Activated B cell treated with CpG ODN at 0.5 μM for 24 hours (primary cell): ENCODE measurements at places on chromosomes 11 and 22.

GRCh38 chr11:88623531-88623930 is 286.0 kb upstream of the CTSC start:
- no peak for DNase-seq

- no peak for DNase-seq
These were observed 105.5 kb upstream of the PARVA start for GRCh38 chr11:12271826-12272366.

GRCh38 chr22:50032941-50033601 is 20.5 kb upstream of the IL17REL start:
- no peak for DNase-seq

GRCh38 chr22:30286813-30287647 is 2.3 kb downstream of the CASTOR1 start:
- peak; percentile 81 for DNase-seq

GRCh38 chr11:91136631-91137030 is 913.8 kb upstream of the CHORDC1 start:
- no peak for DNase-seq

DNA sequence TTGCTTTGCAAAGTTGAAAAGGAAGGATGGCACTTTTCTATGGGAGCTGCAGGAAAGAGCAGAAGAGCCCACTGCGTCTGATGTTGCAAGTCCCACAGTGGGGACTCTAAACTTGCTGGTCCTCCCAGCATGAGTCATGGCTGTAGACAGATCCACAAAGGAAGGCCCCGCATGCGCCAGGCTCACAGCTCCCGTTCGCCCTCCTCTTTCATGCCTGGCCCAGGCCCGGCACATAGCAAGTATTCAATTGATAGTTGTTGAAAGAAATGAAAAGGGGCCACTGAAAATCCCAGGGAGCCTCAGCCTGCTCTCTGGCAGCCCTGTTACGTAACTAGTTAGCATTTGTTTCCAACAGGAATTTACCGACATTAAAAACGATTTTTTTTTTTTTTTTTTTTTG is 18.9 kb downstream of the AP1B1 start:
- no peak for DNase-seq

DNA sequence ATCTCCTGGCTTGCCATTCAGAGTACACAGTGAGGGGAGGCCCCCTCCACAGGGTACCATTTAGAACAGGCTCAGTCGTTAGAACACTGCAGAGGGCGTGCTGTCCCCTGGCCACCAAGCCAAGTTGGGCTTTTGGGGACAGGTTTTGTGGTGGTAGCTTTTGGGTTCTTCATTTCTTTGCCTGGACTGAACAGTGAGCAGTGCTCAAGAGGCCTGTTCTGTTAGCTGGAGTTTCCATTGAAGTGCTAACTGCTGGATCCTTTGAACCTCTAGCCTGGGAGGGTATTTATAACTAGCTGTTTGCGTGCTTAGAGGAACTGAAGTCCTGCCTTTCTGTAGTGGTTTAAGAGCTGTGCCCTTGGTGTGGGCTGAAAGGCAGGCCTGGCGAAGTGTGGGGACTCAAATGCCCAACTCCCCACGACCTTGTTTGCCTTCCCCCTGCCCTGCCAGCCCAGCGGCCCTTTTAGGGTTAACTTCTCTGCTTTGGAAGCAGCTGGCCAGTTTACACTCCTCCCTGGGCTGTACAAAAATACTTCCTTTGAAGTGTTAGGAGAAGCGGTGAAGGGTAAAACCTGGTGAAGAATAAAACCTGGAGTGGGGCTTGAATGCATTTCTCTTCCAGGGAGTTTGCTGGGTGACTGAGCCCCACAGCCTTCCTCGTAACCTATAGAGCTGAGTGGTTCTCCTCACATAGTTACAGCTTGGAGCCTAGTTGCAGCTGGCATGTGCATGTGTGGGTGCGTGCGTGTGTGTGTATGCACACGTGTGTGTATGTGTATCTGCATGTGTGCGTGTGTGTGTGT is 34.6 kb downstream of the ZNRF3 start:
- no peak for DNase-seq

- no peak for DNase-seq
These were observed 15.1 kb upstream of the CSRP3 start for GRCh38 chr11:19216709-19217374.

DNA sequence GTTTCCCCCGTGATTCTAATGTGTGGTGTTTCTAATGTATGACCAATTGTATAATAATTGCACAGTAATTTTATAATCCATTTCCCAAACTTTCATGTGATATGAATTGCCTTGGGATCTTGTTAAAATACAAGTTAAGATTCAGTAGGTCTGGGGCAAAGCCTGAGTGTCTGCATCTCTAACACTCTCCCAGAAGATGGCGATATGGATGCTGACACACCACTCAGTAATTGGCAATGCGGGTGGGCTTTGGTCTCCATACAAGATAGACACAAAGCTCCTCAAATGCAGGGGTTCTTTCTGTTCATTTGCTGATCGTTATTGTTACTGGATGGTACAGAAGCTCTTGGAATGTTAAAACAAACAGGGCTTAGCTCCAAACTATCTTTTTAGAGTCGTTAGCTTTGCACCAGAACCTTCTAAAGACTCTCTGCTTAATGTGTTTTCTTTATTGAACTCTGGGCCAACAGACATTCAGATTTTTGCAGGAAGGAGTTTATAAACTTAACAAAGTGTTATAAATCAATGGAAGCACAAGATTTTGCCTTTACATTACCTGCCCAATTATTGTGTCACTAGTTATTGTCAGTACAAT is 45.4 kb upstream of the ANO3 start:
- no peak for DNase-seq

DNA sequence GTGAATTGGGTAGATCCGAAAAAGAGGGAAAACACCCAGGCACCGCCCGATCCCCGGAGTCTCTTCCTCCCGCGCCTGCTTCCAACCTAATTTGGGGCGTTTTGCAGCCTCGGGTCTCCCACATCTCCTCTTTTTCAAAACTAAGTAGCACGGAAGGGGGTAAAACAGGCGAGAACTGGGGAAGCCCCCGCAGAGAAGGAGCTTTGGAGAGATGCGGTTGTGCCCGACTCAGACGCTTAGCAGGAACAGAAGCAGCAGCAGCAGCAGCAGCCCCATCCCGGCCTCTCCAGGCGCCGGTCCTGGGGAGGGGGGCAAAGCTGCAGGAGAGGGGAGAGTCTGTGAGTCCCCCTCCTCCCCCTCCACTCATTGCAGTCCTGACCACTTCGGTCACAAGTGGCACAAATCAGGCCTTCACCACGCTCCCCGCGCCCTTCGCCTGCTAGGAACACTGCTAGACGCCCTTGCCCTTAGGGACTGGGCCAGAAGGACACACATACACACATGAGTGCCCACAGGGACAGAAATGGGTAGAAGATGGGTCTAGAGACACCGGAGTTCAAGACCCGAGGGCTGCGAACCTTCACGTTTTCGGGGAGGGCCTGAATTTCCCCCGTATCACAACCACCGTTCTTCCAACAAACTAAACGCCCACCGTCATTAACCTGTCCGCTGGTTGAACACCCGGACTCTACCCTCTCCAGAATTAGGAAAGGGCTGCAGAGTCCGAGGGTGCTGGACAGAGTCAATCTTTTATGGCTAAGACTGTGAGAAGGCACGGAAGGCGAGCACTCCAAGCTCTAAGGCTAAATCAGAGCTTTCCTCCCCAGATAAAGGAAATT is 98.3 kb upstream of the HSD17B12 start:
- no peak for DNase-seq

DNA sequence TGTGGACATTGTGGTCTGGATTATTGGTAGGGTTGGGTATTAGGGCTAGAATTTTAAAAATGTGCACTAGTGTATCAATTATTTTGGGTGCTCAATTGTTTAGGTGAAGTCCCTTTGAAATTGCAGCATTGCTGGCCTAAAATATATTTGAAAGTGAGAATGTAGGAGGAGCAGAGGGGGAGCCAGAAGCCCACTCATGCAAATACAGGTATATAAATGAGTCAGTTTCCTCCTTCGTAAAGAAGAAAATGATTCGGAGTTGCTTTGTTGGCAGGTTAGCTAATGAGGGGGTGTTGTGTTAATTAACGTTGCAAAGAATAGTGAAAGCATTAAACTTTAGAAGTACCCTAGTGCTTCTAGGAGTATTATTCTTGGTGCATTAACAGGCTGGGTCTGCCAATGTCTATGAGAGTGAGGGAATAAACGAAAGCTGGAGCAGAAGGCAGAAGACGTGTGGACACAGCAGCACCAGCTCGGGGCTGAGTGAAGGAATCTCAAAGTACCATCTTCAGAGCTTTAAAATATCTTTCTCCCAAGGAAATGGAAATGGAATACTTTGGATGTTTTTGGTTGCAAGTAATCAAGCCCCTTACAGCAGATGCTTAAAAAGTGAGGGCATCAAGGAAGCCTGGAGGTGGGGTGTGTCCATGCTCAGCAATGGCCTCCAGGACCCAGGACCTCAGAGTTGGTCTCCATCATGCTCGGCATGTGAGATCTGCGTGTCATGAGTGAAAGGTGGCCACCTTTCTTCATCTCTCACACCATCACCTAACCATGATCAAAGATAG is 522.9 kb downstream of the NTM start:
- no peak for DNase-seq

DNA sequence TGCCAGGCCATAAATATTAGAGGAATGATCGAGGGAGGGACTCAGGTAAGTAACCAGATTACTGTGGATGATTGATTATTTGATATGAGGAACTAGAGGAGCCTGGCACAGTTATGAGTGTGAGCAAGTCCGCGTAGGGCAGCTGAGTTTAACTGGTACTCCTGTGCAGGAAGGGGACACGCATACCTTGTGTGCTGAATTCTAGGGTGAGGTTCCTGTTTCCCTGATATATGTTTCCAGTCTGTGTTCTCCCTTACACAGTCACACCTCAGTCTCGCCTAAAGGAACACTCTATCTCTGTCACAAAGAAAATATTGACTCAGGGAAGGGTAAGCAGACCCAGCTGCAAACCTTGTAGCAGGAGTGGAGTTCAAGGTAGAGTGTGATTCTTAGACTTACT is 17.4 kb downstream of the SGSM3 start:
- DNase-seq, result no peak

- no peak for DNase-seq
These were observed 8.1 kb upstream of the OR5AL1 start for GRCh38 chr11:56404393-56404792.

- DNase-seq, result no peak
These were observed 237.5 kb downstream of the MIAT start for GRCh38 chr22:26894766-26895485.

DNA sequence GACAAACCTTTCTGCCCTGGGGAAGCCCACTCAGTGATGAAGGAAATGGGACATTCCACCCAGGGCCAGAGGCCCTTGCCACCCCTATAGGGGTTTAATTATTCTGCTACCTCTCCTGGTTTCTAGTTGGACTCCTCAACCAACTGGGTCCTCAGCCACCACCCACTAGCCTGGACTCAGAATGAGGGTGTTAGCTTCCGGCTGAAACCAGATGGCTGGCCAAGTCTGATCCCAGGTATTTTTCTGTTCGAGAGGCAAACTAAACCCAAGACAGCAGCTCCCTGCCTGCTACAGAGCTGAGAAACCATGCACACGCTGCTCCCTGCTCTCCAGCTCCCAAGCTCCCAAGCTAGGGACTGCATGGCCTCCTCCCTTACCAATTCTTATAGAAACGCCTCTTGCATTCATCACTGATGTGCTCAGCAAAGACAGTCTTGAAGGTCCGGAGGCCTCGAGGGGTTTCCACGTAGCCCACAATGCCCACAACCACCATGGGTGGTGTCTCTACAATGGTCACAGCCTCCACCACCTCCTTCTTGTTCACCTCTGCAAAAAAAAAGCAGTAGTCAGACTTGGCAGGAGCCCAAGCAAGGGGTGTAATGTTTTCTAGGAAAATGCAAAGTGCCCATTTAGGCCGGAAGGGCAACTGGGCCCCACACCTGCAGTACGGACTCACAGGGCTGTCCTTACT is 2.2 kb downstream of the RPL3 start:
- no peak for DNase-seq

DNA sequence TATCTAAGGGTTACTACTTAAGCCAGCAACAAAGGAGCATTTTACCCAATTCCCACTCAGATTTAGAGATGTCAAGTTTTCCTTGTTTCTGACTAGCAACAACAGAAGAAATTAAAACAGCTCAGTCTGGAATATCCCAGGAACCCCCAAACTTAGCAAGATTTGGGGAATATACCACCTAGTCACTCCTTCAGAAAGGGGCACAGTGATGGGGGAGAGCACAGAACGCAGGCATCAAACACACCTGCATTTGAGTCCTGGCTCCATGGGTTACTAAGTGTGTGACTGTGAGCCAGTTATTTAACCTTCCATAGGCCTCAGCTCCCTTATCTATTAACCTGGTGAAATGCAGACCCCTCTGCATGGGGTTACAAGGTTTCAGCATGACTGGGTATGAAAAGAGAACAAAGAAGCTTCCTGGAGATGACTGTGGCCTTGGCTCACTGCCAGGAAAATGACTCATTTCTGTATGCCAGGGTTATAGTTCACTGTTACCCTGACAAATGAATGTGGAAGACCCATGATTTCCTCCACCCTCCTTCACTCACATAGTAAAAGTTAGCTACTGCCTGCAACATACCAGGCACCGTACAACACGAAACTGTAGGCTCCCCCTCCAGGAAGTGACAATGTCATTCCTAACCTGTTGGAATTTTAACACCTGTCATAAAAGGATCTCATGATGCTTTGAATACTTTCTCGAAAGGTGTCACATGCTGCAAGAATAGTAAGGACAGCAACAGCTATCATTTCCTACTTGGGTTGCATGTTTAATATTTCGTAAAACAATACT is 79.6 kb downstream of the ME3 start:
- peak; percentile 23 for DNase-seq

DNA sequence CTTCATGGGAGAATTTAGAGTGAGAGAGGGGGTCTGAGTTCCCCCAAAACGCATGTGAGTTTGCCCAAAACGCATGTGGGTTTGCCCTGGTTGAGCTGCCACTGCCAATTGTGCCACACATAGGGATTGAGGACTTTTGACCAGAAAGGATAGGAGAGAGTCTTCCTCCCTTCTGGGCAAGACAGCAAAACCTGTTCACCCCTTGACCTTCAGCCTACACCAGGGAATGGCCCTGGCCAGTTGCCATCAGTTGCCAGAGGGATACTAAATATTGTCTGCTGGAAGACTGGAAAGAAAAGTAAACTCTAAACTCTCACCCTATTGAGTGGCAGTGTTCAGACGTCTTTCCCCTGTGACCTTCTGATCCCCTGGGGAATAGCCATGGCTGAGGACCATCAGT is 363.8 kb downstream of the DLG2 start:
- no peak for DNase-seq

DNA sequence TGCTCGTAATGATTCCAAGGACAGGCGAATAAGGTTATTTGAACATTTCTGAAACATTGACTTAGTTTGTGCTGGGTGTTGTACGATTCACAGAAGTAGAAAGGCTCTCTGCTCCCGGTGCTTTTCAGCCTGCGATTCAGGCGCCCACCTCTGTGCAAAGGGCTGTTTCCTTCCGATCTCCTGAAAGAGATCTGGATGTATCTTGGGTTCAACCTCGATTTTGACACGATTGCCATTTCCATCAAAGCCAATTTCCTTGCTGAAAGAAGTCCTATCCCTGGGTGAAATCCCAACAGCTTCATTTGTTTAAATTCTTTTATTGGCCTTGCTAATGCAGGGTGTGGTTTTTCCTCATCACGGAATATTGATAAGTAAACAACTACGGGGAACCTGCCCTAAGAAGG is 1.1 kb upstream of the ZC3H12C start:
- no peak for DNase-seq
